ENCODE measurements at places on chromosomes 2 and 18.

- no peak for DNase-seq
These were observed 55.7 kb upstream of the LYPD1 start for GRCh38 chr2:132725748-132726147.

- peak; percentile 70 for DNase-seq
These were observed 925 bp downstream of the SESTD1 start for GRCh38 chr2:179263446-179264367.

DNA sequence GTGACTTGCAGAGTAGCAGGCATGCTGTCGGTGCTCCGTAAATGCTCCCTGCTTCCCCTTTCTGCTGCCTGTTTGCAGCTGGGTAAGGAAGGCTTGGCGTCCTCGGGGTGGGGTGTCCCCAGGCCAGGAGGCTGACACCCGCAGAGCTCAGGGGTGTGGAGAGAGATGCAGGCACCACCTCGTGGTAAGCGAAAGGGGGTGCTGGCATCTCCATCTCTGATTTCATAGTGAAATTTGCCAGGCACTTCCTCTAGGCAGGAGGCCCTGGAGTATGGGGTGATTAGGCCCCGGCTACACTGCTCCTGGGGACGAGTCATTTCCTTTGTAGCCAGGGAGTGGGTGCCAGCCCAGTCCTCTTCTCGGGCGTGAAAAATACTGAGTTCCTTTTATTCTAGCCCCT lies 160.4 kb downstream of the KLHL29 start:
- no peak for DNase-seq

DNA sequence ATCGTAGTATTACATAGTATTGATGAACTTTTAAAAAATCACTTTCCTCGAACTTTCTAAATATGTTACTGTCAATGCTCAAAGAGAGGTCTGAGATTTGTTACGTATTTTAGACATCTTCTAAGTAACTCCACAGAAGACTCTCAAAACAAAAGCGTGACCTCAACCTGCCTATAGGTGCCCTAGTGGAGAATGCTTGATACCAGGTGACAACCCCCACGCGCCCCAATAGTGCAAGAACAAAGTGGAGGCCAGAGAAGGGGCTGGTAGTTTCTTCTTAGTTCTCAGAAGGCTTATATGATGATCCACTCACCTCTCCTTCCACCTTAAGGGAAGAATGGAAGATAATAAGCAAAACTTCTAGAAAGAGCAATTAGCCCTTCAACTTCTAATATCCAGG lies 102.6 kb downstream of the ANKRD44 start:
- no peak for DNase-seq

DNA sequence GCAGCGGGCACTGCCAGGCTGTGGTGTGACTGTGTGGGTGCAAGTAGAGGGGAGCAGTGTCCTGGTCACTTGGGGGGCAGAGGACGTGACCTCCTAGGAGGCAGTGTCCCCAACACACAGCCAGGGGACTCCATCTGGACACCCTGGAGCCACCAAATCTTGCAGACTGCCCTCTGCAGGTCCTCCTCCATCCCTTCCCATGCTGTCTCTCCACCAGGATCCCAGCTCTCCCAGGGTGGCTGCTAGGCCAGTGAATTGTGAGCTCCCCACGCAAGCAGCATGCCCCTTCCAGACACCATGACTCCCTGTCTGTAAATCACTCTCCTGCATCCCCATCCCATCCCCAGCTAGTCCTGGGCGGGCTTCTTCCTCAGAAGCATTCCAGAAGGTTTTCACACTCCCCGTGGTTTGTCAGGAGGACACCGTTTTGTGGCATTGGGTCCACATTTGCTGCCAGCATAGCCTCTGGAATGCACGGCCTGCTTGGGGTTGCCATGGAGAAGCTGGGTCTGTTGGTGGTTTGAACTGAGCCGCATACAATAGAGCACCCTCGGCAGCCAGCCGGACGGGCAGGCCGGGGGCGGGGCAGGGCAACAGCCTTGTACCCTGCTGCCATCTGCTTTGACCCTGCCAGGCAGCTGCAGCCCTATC lies 210.7 kb downstream of the KLHL29 start:
- DNase-seq = no peak

GRCh38 chr2:226788064-226788463 lies 11.6 kb downstream of the IRS1 start:
- no peak for DNase-seq

DNA sequence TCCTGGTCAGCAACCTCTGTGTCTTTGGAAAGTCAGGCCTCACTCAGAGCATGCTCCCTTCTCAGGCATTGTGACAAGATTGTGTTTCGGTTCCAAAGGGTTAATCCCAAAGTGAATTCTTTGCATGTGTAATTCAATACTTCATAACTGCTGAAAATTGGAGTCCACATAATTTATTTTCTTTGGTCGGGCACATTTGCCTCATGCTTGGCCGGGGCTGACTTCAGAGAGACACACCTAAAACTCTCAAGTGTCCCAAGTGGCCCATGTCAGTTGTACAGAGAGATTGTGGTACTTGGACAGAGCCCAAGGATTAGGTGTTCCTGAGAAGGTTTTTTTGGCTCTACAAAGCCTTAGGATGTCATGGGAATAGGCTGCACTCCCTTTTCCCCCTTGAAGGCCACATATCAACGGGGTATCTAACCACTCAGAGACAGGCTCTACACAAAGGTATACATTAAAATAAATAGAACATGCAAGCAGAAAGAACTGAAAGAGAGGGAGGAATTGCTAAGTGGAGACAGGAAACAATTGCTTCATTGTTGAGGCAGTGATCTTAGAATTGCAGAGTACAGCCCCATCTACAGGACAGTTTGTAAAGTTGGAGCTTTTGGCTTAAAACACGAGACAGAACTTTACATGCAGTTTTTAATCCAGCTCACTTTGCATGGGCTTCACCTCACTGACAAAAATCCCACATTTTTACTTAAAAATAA lies 1232.3 kb upstream of the ZEB2 start:
- DNase-seq = peak; percentile 81

GRCh38 chr18:3060667-3061580 lies 48.0 kb upstream of the LPIN2 start:
- no peak for DNase-seq
